CD4-positive, alpha-beta T cell treated with Interleukin-15 for 4 hours (primary cell): ENCODE measurements at places on chromosomes 13 and 19.

GRCh38 chr19:4531562-4532165 is 3.4 kb downstream of the PLIN5 start:
- DNase-seq = no peak

DNA sequence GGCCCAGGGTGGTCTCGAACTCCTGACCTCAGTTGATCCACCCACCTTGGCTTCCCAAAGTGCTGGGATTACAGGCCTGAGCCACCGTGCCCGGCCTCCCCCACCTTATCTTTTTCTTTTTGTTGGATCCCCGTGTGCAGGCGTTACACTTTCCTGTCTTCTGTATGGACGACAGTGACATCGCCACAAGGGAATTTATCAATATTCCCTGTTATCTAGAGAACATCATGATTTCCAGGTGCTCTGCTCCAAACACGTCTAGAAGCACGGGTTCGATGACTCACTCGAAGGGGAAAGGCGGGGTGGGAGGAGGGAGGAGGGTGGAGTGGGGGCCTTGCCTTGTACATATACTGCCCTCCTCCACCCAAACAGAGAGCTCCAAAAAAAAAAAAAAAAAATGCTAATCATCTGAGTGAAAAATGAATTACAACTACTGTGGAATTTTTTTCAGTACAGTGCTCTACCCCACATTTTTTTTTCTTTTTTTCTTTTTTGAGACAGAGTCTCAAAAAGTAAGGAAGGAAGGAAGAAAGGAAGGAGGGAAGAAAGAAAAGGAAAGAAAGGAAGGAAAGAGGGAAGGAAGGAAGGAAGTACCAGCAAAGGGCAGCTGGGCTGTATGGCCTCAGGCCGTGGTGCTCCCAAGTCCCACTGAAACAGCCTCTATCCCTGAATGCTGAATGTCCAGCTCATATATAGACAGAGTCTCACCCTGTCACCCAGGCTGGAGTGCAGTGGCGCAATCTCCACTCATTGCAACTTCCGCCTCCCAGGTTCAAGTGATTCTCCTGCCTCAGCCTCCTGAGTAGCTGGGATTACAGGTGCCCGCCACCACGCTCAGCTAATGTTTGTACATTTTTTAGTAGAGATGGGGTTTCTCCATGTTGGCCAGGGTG is 36.8 kb downstream of the INSR start:
- DNase-seq = no peak

DNA sequence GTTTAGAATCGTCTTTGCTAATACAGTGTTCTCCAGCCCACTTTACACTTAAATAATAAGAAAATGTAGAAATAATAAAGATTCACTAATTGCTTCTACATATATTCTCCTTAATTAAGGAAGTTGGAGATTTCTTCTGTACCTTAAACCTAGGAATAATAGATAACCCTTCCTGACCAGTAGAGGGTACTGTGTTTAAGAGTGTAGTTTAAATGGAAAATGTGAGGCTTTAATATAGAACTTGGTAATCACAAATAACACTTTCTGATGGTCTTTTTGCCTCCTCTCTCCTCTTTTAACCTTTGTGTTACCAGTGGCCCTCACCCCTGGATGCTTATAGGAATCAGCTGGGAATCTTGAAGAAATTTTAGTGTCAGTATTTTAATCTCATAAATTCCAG is 20.7 kb downstream of the POMP start:
- DNase-seq = no peak

- no peak for DNase-seq
These were observed 6.0 kb downstream of the CEACAM16 start for GRCh38 chr19:44704982-44705381.

DNA sequence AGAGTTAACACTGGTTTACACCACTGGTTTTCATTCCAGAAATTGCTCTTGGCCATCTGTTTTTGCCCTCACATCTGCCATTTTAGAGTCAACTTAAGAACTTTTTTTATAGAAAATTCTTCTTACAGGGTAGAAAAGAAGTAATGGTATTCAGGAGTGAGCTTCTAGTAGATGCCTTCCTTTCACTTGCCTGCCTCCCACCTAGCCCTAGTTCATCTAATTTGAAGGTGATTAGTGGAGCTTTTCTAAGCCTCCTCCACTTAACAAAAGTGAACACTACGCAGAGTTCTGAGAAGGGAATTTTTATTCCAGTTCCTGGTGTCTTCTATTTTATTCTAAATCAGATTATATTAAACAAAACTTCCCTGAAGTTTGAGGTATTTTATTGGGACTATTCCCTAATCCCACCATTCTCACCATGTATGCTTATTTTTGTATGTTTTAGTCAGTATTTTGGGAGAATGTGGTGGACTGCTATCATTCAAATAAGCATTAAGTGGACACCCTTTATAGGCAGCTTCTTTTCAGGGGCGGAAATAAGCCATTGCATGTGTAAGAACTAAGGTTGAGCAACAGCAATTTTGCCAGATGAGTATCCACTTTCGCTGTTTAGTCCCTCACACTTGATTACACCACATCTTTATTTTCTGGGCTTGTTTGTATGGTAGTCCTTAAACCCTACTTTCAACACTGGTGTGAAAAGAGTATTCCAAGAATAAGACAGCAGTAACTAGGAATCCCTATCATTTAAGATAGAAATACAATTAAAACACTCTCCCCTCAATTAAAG is 156.9 kb downstream of the ENOX1 start:
- DNase-seq = no peak

GRCh38 chr13:107690181-107690580 is 525.2 kb downstream of the LIG4 start:
- no peak for DNase-seq

DNA sequence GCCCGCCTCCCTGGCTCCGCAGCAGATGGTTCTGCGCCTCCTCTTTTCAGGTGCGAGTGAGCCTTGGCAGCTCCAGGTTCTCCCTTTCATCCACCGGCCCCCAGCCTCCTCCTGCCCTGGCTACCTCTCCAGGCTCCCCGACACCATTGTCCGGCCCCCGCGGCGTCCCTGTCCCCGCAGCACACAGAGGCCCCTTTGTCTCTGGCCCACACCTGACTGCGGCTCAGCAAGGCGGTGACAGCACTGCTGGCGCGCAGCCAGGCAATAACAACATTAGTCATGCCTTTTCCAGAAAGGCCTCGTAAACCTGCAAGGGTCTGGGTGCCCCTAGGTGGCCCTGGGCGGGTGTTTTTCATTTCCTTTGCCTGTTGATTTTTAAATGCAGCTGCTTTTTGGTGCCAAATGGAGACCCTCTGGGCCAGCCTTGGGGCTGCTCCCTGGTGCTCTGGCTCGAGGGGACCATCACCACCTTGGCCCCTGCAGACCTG is 73.2 kb upstream of the MEDAG start:
- DNase-seq = no peak

DNA sequence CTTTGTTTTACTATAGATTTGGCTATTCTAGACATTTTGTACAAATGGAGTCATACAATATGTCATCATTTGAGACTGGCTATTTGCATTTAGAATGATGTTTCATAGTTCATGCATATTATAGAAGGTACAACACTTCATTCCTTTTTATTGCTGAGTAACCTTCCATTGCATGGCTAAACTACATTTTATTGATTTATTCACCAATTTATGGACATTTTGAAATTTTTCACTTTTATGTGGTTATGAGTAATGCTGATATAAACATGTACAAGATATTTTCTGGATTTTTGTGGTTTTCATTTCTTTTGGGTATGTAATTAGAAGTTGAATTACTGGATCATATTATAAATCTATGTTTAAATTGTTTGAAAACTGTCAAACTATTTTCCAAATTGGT is 710.3 kb upstream of the SLITRK5 start:
- DNase-seq = no peak

DNA sequence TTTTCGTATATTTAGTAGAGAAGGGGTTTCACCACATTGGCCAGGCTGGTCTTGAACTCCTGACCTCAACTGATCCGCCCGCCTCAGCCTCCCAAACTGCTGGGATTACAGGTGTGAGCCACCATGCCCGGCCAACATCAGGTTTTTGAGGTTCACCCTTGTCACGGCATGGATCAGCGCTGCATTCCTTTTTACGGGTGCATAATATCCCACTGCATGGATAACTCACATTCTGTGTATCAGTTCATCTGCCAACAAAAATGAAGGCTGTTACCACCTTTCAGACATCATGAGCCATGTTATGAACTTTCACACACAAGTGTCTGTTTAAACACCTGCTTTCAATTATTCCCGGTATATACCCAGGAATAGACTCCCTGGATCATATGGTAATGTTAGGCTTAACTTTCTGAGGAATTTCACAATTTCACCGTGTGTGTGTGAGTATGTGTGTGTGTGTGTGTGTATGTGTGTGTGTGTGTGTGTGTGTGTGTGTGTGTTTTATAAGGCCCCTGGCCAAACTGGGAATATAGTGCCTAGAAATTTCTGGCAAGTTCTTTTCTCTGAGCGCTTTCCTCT is 52.2 kb downstream of the AP1M1 start:
- DNase-seq = no peak

DNA sequence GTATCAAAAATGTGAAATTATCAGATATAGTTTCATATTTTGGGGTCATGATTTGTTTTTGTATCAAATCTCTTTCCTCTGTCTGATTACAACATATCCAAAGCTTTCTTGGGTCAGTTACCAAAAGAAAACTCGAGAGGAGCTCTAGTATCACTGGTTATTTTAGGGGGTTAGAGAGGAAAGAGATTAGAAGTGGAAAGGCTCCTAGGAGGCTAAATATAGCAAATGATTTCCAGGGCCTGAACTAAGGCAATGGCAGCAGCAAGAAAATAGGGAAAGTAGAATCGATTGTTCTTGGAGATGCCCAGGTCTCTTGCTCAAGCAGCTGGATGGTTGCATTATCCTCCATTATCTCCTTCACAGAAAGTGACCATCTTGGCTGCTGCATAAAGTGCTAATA is 72.9 kb downstream of the NHLRC3 start:
- no peak for DNase-seq

DNA sequence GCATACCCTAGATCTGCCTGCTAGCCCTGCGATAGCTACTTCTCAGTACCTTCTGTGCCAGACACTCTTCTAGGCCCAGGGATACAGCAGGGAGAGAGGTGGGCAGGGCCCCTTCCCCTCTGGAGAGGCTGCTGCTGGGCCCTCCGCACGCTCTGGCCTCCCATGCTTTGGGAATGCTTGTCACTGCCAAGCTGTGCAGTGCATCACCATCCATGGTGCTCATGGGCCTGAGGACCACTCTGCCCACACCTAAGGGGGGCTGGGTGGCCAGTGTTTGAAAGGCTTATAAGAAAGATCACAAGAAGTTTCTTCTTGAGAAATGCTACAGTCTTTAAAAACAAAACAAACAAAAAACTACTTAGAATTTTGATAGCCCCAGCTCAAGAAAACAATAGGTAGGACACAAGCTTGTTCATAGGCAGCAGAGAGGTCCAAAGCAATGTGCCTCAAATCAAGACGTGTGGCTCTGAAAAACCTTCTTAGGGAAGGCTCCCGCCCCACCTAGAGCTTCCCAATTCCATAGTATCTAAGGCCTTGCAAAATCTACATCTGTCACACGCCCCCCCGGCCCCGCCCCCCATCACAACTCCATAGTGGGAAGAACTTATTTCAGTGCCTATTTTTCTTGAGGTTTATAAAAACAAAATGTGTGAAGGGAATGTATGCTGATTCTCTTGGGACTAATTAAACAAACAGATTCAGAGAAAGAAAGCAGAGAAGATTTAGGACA is 145.8 kb downstream of the TM9SF2 start:
- no peak for DNase-seq

DNA sequence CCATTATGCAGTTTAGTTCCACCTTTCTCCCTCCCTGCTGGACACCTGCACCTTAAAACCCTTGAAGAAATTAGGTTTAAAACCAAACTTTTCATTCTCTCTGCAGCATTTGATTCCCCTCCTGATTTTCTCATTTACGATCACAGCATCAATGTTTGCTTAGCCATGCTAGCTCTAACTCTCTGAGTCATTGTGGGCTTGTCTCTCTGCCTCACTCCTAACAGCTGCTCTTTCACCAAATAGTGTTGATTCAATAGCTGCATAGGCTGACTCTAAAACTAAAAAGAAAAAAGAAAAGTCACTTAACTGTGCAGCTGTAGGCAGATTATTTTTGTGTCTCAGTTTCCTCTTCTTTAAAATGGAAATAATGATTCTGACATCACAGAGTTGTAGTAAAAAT is 1124.9 kb downstream of the DIAPH3 start:
- no peak for DNase-seq

DNA sequence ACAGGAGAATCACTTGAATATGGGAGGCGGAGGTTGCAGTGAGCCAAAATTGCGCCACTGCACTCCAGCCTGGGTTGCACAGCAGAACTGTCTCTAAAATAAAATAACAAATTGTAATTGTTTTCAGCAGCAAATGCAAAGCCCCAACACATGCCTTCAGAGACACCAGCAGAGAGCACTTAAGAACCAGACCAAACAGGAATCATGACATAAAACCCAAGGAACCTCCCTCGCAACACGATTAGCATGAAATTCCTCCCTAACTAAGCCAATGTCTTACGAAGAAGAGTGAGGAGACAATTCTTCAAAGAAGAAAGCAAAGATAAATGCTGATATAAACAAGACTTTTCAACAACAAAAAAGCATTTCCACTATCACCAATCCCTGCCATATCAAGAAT is 40.1 kb downstream of the PSPC1 start:
- no peak for DNase-seq

DNA sequence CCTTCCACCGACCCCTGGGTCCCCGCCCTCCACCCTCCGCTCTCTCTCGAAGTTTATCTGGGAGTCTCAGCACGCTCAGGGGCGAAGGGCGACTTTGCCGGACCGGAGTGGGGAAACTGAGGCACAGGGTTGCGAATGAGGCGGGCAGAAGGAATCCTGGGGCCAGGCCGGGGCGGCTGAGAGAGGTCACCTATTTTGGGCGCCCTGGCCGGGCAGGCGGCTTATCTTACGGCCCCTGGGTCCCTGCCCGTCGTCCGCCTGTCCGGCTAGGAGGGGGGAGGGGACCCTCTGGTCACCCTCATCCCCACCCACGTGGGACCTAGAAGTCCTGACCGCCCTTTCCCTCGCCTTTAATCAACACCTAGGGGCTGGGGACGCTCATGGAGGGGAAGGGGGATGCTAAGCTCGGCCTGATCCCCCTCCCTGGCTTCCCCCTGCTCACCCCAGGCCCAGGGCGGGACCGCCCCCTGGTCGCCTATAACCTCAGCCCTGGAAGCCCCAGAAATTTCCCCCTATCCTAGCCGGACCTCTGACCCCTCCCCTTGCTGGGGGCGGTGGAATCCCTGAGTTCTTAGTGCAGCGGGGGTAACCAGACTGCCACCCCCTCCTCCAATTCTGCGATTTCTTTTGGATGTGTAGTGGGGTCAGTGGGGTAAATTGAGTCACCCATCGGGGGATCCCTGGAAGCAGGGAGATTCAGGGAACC is 556 bp downstream of the TRIP10 start:
- no peak for DNase-seq

DNA sequence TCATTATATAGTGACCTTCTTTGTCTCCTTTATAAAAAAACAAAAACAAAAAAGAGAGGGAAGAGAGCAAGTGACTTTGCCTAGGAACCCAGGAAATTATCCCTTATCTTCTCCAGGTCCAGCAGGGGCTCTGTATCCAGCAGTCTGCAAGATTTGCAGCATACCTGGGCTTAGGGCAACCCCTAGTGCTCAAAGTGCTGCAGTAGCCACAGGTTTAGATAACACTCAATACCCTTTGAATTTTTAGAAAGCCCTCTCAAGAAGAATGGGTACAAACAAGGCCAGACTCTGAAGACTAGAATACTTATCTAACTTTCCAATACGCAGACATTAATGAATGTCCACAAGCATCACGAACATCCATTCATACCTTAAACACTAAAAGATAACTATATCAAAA is 43.2 kb downstream of the CCNA1 start:
- DNase-seq = no peak
